Thoracic aorta (tissue), 2 donors: ENCODE measurements at places on chromosomes 1 and 21.
A peak's percentile ranks its signal among the peaks of the same experiment; 100 is the strongest.

DNA sequence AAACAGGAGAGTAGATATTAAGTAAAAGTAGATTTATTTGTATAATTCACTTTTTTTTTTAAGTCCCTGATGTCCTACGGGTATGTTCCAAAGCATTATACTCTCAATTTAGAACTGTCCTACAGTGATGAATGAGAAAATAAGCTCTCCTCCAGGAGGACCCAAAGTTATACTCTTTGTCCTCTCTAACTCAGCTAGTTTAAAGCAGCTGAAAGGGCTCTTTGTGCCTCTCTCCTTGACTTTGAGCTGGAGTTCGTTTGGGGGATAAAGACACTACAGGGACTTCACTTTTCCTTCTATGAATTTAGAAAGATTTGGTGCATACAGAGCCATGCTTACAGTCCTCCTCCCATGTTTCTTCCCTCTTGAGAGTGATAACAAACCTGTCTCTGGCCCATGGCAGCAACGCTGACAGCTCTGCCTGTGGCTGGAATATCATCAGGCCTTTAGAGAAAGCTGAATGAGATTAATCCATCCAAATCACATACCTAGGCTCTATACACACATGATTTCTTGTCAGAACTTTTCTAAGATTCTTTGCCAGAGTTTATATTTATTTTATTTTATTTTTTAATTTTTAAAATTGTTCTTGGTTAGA, 134.3 kb downstream of the PIK3R3 start:
- H3K27ac ChIP-seq: no peak overlapping the region
- no peaks in the 10 kb centered on the region for H3K27me3 ChIP-seq
- no peak overlapping the region for H3K4me3 ChIP-seq
- H3K4me1 ChIP-seq: no peaks in the 10 kb centered on the region
- no peaks in the 10 kb centered on the region for H3K36me3 ChIP-seq
- DNase-seq: no peak

DNA sequence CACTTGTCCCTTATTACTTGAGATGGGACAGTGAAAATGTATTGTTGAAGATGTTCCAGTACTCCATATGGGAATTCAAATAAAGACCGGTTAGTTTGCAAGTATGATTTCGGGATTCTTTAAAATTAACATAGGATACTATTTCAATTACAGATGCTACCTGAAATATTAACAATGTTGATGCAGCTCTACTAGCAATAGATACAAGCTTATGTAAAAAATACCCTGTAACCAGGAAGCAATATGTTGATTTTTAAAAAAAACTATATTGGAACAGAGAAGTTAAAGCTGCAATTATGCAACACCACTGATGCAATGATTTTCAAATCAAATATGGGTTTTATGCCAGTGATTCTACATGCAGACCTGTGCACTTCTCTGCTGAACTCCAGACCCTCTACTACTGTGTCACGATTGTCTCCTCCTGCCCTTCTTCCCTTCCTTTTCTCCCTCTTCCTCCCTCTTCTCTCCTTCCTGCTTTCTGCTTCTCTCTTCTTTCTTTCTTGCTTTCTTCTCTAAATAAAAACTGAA, 179.2 kb downstream of the ATP6V1G3 start:
- H3K27ac ChIP-seq: no peak overlapping the region
- H3K36me3 ChIP-seq: no peaks in the 10 kb centered on the region
- no peak for DNase-seq
- H3K4me3 ChIP-seq: no peak overlapping the region
- H3K4me1 ChIP-seq: no peaks in the 10 kb centered on the region

GRCh38 chr1:47906009-47906432, 91.2 kb downstream of the TRABD2B start:
- peaks cover 9% of the 10 kb centered on the region for H3K4me1 ChIP-seq
- no peaks in the 10 kb centered on the region for H3K27me3 ChIP-seq
- no peaks in the 10 kb centered on the region for H3K36me3 ChIP-seq
- peak; percentile 8 for DNase-seq
- peak overlapping the region; percentile 36 for H3K27ac ChIP-seq

DNA sequence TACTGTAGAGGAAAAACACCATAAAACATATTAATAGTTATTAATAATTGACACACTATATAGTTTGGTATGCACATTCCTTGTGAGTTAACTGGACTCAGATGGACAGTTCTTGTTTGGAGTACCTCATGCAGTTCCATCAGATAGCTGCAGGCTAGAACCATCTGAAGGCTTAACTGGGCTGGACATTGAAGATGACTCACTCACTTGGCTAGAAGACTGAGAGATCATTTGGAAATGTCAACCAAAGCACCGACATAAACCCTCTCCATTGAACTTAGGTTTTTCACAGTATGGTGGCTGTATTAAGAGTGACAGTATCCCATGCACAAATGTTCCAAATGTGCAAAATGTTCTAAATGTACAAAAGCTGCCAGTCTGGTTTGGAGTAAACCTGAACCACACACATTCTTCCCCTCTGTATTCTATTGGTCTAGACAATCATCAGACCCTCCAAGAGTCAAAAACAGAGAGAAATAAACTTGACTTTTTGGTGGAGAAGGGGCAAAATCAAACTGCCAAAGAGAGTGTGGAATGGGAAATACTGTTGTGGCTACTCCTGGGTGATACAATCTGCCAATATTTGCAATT, 708.4 kb downstream of the KCNT2 start:
- no peak for DNase-seq
- H3K27ac ChIP-seq: no peak overlapping the region
- no peak overlapping the region for H3K4me3 ChIP-seq
- H3K27me3 ChIP-seq: no peaks in the 10 kb centered on the region
- H3K36me3 ChIP-seq: no peaks in the 10 kb centered on the region

GRCh38 chr1:105591681-105592080, 1464.8 kb upstream of the PRMT6 start:
- no peaks in the 10 kb centered on the region for H3K27me3 ChIP-seq
- no peak for DNase-seq
- no peak overlapping the region for H3K27ac ChIP-seq
- no peak overlapping the region for H3K4me3 ChIP-seq
- H3K4me1 ChIP-seq: no peaks in the 10 kb centered on the region
- no peaks in the 10 kb centered on the region for H3K36me3 ChIP-seq

DNA sequence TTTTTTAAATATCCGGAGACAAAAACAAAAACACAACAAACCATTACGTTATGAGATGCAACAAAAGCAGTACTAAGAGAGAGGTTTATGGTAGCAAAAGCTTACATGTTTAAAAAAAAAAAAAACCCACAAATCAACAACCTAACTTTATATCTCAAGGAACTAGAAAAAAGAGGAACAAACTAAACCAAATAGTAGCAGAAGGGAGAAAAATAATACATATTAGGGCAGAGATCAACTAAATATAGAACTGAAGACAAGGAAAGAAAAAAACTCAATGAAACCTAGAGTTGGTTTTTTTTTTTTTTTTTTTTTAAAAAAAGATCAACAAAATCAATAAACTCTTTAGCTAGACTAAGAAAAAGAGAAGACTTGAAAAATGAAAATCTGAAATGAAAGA, 34.9 kb downstream of the ZNF644 start:
- H3K27ac ChIP-seq: no peak overlapping the region
- DNase-seq: no peak
- peaks cover 5% of the 10 kb centered on the region for H3K4me1 ChIP-seq

GRCh38 chr1:100528871-100529270, 9.1 kb upstream of the GPR88 start:
- no peak overlapping the region for H3K4me3 ChIP-seq
- no peak overlapping the region for H3K27ac ChIP-seq
- H3K36me3 ChIP-seq: no peaks in the 10 kb centered on the region
- H3K27me3 ChIP-seq: no peaks in the 10 kb centered on the region
- DNase-seq: no peak

- H3K36me3 ChIP-seq: no peaks in the 10 kb centered on the region
- H3K4me3 ChIP-seq: peak overlapping the region; percentile 69
- H3K27ac ChIP-seq: peak overlapping the region; percentile 7
- no peaks in the 10 kb centered on the region for H3K27me3 ChIP-seq
- DNase-seq: no peak
Observed at GRCh38 chr1:9652379-9653209, 1.1 kb downstream of the PIK3CD start.

- H3K27me3 ChIP-seq: no peaks in the 10 kb centered on the region
- DNase-seq: no peak
- no peak overlapping the region for H3K4me3 ChIP-seq
Observed at GRCh38 chr1:201653233-201653632, 114.3 kb downstream of the NAV1 start.

- H3K36me3 ChIP-seq: no peaks in the 10 kb centered on the region
- no peak overlapping the region for H3K4me3 ChIP-seq
- no peaks in the 10 kb centered on the region for H3K27me3 ChIP-seq
Observed at GRCh38 chr1:3318329-3318728, 136.1 kb upstream of the ARHGEF16 start.

DNA sequence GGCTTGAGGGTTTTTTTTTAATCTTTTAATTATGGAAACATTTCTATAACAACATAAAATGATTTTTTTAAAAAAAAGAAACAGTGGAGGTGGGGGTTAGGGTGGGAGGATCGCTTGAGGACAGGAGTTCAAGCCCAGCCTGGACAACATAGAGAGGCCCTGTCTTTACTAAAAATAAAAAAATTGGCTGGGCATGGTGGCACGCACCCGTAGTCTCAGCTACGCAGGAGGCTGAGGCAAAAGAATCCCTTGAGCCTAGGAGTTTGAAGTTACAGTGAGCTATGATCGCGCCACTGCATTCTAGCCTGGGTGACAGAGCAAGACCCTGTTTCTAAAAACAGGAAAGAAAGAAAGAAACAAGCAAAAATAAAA, 32.2 kb upstream of the RNF11 start:
- H3K27ac ChIP-seq: no peak overlapping the region
- no peak overlapping the region for H3K4me3 ChIP-seq
- no peaks in the 10 kb centered on the region for H3K36me3 ChIP-seq
- H3K27me3 ChIP-seq: no peaks in the 10 kb centered on the region
- DNase-seq: no peak
- H3K4me1 ChIP-seq: no peaks in the 10 kb centered on the region

- DNase-seq: no peak
- no peak overlapping the region for H3K4me3 ChIP-seq
- no peaks in the 10 kb centered on the region for H3K4me1 ChIP-seq
- H3K27ac ChIP-seq: no peak overlapping the region
- H3K27me3 ChIP-seq: no peaks in the 10 kb centered on the region
Observed at GRCh38 chr21:27817074-27817473, 850.2 kb upstream of the ADAMTS5 start.

DNA sequence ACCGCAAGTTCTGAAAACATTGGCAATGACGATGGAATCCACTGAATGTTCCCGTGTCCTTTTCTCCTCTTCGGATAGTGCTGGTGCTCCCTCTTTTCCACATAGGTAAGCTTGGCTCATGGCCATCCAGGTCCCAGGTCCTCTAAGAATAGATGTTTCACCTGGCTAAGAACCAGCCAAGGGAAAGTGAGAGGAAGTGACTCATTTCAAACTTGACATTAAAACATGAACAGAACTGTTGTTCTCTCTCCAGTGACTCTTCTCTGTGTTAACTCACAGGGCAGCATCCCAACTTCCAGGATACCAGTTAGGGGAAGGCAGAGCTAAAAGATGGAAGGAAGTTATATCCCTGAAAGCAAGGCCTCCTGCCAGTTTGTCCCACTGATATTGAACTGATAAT, 493.8 kb upstream of the CHRM3 start:
- no peaks in the 10 kb centered on the region for H3K27me3 ChIP-seq
- H3K27ac ChIP-seq: no peak overlapping the region
- DNase-seq: no peak
- no peaks in the 10 kb centered on the region for H3K4me1 ChIP-seq
- no peaks in the 10 kb centered on the region for H3K36me3 ChIP-seq
- H3K4me3 ChIP-seq: no peak overlapping the region

GRCh38 chr1:186210258-186210657, 164.8 kb downstream of the TPR start:
- no peaks in the 10 kb centered on the region for H3K36me3 ChIP-seq
- H3K4me1 ChIP-seq: no peaks in the 10 kb centered on the region
- no peak overlapping the region for H3K4me3 ChIP-seq
- no peak overlapping the region for H3K27ac ChIP-seq

GRCh38 chr21:15592271-15592860, 137.4 kb upstream of the USP25 start:
- no peaks in the 10 kb centered on the region for H3K27me3 ChIP-seq
- DNase-seq: no peak
- no peak overlapping the region for H3K4me3 ChIP-seq
- no peaks in the 10 kb centered on the region for H3K4me1 ChIP-seq
- H3K27ac ChIP-seq: no peak overlapping the region
- no peaks in the 10 kb centered on the region for H3K36me3 ChIP-seq

DNA sequence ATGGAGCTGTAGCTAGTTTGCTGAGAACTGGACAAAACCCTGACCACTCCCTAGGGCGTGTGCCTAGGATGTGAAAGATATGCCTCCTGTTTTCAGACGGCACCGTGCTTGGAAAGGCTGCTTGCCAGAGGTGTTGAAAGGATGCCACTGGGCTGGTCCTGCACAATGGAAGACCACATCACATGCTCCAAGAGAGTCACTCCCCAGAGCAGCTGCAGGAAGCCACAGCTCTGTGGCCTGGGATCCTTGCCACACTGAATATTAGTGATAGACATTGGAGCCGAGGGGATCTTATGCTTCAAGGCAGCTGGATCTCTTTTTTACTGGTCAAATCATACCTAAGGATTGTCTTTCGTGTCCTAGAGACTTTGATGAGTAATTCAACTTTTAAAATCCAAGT, 6.6 kb upstream of the APP start:
- H3K27ac ChIP-seq: no peak overlapping the region
- no peak for DNase-seq
- no peak overlapping the region for H3K4me3 ChIP-seq
- H3K4me1 ChIP-seq: no peaks in the 10 kb centered on the region
- H3K27me3 ChIP-seq: no peaks in the 10 kb centered on the region

GRCh38 chr1:78370356-78370755, 120.4 kb upstream of the PTGFR start:
- H3K4me1 ChIP-seq: no peaks in the 10 kb centered on the region
- DNase-seq: no peak
- no peaks in the 10 kb centered on the region for H3K36me3 ChIP-seq

DNA sequence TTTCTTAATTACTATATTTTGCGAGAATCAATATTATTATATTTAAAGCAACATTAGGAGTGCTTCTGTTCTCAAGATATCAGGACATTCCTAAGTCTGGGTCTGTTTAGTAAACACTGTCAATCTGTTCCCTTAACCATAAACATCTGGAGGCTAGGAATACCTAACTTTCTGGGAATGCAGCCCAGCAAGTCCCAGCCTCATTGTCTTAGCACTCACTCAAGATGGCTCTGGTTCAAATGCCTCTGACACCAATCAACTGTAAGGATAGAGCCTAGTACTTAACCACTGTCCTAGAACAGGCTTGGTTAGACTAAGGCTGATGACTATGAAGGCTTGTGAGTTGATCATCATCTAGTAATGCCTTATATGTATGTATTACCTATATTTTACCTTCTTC, 61.5 kb downstream of the TNN start:
- H3K27ac ChIP-seq: no peak overlapping the region
- no peak for DNase-seq
- no peaks in the 10 kb centered on the region for H3K36me3 ChIP-seq
- no peaks in the 10 kb centered on the region for H3K27me3 ChIP-seq
- H3K4me3 ChIP-seq: no peak overlapping the region

GRCh38 chr1:176559878-176560277, 96.9 kb downstream of the PAPPA2 start:
- peak; percentile 13 for DNase-seq
- H3K27me3 ChIP-seq: no peaks in the 10 kb centered on the region
- H3K36me3 ChIP-seq: no peaks in the 10 kb centered on the region

GRCh38 chr1:186187601-186188000, 187.5 kb downstream of the TPR start:
- no peak overlapping the region for H3K4me3 ChIP-seq
- H3K27ac ChIP-seq: peak overlapping the region; percentile 44
- peaks cover 12% of the 10 kb centered on the region for H3K36me3 ChIP-seq
- DNase-seq: no peak
- H3K27me3 ChIP-seq: no peaks in the 10 kb centered on the region
- no peaks in the 10 kb centered on the region for H3K4me1 ChIP-seq

GRCh38 chr1:156578055-156578454, 1.5 kb upstream of the TTC24 start:
- H3K4me3 ChIP-seq: no peak overlapping the region
- no peaks in the 10 kb centered on the region for H3K36me3 ChIP-seq
- H3K4me1 ChIP-seq: no peaks in the 10 kb centered on the region
- no peak for DNase-seq
